ENCODE measurements at places on chromosomes 5 and 9.

GRCh38 chr9:82418334-82418733, 429.8 kb downstream of the SPATA31D1 start:
- no peak for DNase-seq

- DNase-seq = no peak
These were observed 105.5 kb downstream of the MRPS30 start for GRCh38 chr5:44914221-44914620.

- no peak for DNase-seq
These were observed 971.7 kb upstream of the COX7C start for GRCh38 chr5:85646036-85646435.

DNA sequence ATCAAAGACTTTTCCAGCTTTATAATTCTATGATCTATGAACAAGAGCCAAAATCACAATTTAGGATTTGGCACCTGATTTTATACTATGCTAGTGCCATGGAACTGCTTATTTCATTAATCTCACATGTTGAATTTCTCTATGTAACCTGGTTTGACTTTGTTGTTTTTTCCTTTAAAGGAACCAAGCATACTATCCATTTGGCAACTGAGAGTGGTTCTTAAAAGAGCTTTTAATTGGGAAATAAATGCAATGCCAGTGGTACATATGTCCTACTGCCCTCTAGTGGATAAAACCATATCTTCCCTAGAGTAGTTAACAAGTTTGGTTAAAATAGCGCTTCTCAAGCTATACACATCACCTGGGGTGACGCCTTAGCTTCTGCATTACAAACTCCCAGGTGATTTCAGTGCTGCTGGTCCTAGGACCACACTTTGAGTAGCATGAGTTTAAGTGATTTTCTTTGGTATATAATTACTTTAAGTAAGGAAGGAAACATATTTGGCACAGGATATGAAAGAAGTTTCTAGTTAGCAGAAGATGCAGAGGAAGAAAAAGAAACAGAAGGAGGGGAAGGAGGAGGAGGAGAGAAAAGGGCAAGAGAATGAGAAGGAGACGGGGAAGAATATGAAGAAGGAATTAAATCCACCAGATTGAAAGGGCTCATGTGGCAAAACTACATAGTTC, 56.8 kb downstream of the FGF10 start:
- DNase-seq = no peak

DNA sequence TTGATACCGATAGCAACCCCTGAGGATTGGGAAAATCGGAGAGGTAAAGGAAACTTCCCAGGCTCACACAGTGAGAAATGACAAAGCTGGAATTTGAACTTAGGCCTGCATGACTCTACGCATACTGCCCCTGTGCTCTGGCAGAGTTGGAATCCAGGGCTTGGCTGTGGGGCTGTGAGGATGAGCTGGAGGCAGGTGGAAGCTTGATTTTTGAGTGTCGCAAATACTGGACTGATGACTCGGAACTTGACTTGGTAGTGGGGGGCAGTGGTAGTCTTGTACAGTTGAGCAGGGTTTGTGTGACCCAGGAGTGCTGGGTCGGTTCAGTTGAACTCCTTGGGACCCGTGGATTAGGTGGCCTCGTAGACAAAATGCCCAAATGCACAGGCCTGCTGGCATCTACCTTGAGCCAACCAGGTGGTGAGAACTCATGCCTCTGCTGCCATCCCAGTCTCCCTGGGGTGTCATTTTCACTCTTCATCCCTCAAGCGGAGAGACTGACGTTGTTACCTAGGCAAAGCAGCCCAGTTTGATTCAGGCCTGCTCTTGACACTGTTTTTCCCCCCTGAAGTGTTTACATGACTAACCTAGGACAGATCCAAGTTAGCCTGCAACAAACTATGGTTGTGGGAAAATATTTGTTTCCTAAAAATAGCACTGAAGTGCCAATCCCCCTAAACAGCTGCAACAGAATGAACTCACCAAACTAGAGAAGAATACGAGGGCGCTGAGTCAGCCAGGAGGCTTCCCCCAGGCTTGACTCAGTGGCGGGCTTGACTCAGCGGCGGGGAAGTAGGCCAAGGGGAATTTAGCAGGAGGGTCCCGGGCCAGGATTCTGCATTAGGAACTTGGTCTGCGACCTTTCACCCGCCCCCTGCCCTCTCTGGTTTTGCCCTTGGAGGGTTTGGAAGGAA, 45.7 kb upstream of the ORM1 start:
- no peak for DNase-seq

GRCh38 chr9:9112001-9112720, 1312.6 kb upstream of the DMAC1 start:
- DNase-seq = no peak

GRCh38 chr9:87830446-87830845, 52.2 kb upstream of the SPATA31E1 start:
- DNase-seq = no peak
